ENCODE measurements at places on chromosomes 16 and 17.

GRCh38 chr17:72362376-72363088 lies 241.7 kb downstream of the SOX9 start:
- DNase-seq, result no peak

DNA sequence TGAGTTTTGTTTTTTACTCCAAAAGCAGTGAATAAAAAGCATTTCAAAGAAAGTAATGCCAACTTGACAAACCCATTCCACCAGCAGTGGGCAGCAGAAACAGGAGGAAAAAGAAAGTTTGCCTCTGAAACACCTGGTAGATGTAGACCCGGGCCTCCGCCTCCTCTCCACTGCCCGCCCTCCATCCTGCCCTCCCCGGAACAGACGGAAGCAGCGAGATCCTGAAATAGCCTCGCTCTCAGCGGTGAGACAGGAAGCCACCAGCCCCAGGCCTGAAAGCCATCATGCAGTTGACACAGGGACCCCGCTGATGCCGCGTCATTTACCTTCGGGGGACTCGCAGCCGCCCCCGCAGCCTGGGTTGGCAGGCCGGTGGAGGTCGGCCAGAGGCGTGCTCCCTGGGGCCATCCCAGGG lies 67.8 kb downstream of the C16orf78 start:
- peak; percentile 92 for DNase-seq

DNA sequence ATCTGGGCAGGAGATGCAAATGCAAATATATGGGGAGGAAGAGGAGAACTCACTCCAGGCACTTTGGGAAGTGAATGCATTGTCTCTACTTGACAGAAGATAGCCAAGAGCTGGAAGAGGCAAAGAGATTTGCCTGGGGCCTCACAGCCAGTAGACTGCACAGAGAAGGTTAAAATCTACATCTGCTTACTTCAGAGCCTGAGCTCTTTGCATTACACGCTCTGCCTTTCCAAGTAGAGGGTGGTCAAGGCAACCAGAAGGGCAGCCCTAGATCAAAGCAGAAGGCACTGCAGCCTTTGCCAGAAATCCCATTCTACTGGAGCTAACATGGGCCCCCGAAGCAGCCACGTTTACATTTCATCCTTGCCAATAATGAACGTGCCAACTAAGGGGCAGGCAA lies 407.2 kb upstream of the CCL2 start:
- no peak for DNase-seq

GRCh38 chr17:16872351-16873173 lies 99.4 kb downstream of the TNFRSF13B start:
- no peak for DNase-seq

- no peak for DNase-seq
These were observed 9.2 kb downstream of the NXN start for GRCh38 chr17:970364-970763.

GRCh38 chr16:89981414-89981813 lies 32.9 kb downstream of the DEF8 start:
- DNase-seq, result no peak

DNA sequence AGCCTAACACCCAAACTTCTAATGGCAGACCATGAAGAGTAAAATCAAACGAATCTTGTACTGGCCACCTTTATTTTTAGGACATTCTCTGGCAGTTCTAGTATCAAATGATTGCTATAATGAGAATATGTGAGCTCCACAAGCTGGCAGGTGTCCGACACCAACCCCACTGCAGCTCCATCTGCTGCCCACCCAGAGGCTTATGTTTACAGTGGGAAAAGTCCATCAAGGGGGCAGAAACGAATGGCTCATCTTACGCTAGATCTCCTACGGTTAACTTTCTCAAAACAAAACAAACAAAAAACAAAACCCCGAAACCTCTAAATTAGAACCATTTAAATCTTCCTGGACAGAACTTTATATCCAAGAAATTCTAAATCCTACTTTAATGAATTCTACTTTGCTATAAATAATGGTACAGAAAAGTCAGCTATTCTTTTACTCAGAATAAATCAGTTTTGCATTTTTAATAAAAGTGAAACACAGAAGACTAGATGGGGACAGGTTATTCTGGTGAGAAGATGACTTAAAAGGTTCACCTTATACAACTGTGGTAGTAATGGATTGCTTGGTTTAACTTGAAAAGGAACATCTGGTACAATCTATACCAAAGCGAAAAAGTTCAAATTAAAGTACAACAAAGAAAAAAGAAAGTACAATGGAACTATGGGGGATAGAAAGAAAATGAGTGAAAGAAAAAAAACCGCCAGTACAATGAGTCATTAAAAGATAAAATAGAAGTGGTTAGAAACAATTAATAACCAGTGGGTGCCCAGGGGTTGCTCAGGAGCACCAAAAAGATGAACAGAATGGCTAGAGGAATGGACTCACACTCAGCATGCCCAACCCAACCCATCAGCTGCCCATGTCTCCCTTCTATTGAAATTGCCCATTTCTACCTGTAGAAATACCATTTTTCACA lies 40.2 kb downstream of the GRB2 start:
- no peak for DNase-seq

- DNase-seq, result no peak
These were observed 245.1 kb upstream of the CIBAR2 start for GRCh38 chr16:85357323-85357722.

- peak; percentile 68 for DNase-seq
These were observed 11.7 kb upstream of the COTL1 start for GRCh38 chr16:84629580-84629979.

GRCh38 chr16:67040906-67041305 lies 12.0 kb downstream of the CBFB start:
- peak; percentile 48 for DNase-seq

DNA sequence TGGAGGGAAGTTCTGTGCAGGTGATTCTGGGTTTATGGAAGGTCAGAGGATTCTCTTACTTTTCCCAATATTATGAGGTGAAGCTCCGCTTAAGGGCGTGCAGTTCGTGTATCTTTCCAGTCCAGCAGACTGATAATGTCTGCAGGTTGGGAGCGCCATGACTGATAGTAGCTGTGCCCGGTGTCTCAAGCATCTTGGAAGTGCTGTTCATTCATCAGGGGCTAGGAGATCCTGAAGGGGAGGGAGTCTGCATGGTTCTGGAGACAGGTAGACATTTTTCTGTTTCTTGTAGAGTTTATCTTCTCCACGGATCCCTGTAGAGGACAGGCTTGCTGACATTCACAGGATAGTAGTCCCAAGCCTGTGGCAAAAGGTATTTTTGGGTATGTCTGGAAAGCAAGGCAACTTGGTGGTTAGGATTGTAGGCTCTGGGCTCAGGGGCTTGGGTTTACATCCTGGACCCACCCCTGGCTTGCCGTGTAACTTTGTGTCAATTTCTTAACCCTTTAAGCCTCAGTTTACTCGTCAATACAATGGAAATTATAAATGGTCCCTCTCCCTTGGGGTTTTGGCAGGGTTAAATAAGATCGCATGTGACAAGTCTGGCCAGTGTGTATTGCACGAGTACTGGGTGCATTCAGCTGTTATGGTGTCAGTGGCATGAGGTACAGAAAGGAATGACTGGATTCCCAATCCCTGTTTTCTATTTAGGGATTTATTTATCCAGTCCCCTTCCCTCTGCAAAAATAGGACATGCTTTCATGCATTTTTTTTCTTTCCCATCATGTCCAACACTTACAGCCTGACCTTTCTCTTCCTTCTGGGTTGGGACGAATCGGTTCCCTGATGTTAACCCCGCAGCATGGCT lies 8.2 kb downstream of the HLF start:
- DNase-seq, result no peak

DNA sequence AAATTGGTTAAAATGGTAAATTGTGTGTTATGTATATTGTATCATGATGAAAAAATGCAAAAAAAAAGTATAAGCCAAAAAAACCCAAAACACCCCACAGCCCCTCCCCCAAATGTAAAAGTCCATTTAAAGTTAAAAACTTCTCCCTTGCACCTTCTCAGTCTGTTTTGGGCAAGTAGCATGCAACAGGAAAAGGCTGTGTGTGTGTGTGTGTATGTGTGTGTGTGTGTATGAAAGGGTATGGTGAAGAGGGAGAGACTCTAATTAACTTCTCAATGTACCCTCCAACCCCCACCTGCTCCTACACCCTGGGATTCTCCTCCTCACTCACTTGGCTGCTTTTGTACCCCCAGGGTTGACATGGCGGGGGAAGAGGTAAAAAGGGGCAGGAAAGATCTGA lies 9.2 kb upstream of the GGT6 start:
- no peak for DNase-seq

GRCh38 chr17:77451245-77451893 lies 310.6 kb downstream of the SEC14L1 start:
- DNase-seq, result peak; percentile 94

- no peak for DNase-seq
These were observed 50.2 kb downstream of the SDK2 start for GRCh38 chr17:73594025-73594424.

DNA sequence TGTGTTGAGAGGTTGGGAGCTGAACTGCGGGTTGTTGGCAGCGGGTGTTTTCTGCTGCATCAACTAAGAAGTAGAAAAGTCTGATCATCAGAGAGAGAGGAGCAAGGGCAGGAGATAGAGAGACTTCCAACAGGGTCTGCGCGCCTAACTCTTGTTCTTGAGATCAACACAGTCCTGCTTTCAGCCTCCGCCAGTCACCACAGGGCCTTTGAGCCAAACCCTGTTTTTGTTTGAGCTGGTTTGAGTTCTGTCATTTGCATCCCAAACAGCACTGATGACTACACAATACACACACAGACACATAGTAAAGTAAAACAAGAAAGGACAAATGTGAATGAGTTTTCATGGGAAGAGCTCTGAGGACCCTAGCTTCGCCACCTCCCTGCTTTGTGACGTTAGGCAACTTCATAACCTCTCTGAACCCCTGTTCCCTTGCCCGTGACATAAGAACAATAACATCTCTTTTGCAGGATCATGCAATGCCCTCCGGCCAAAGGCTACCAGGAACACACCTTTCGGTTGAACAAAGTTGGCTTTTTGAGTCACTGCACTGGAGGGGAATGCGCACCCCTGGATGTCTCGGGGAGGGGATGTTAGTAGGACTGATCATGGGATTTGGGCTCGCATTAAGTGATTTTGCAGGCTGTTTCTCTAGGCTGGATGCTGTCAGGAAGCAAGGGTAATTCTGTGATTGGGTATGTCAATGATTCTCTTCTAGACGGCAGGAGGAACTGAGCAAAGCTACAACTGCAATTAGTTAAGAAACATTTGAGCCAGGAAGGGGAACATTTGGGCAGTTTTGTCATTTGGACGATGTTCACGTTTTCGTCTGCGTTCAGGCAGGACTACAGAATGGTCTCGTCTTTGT lies 92.3 kb downstream of the C16orf78 start:
- DNase-seq, result no peak

DNA sequence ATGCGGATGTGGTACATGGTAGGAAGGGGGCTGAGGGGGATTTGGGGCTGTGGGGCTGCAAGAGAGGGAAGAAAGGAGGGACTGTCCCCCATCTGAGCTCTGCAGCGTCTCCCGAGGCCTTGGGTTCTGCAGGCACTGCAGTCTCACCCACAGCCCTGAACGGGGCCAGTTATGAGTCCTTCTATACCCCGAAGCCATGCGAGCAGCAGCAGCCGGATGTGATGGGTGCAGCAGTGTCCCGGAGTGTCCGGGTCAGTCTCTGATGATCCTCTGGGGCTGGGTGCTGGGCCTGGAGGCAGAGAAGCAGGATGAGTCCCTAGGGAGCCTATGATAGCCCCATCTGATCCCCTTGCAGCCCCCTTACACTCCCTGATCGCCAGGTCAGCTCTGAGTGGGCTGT lies 41.5 kb downstream of the CPNE2 start:
- no peak for DNase-seq

- no peak for DNase-seq
These were observed 5.2 kb downstream of the OMG start for GRCh38 chr17:31291820-31292219.

- DNase-seq, result no peak
These were observed 24.7 kb downstream of the PSMD7 start for GRCh38 chr16:74321356-74321755.

- DNase-seq, result no peak
These were observed 5.4 kb downstream of the SPATA2L start for GRCh38 chr16:89695875-89696669.

GRCh38 chr17:59572301-59572924 lies 7.0 kb downstream of the DHX40 start:
- DNase-seq, result no peak

All from activated CD4-positive, alpha-beta T cell treated with anti-CD3 and anti-CD28 coated beads, Interleukin-2, amount 10 ng/mL, durations not matched to agents 24 days and 14 days (primary cell).